NCI-H1436 treated with DMSO at 0.1 percent for 48 hours (cell line): ENCODE measurements at places on chromosomes 1 and 21.

GRCh38 chr1:81869307-81869706 is 68.6 kb downstream of the ADGRL2 start:
- DNase-seq: no peak

- no peak for DNase-seq
These were observed 7.6 kb downstream of the LAPTM5 start for GRCh38 chr1:30749691-30750583.

- DNase-seq: no peak
These were observed 146.0 kb upstream of the KIAA0040 start for GRCh38 chr1:175338387-175339135.

GRCh38 chr1:162677607-162678371 is 45.5 kb downstream of the DDR2 start:
- DNase-seq: no peak

GRCh38 chr1:83897516-83897915 is 101.4 kb downstream of the TTLL7 start:
- DNase-seq: no peak

GRCh38 chr1:209364716-209365115 is 218.8 kb upstream of the CAMK1G start:
- no peak for DNase-seq

- no peak for DNase-seq
These were observed 46.8 kb upstream of the BARHL2 start for GRCh38 chr1:90763930-90764329.

DNA sequence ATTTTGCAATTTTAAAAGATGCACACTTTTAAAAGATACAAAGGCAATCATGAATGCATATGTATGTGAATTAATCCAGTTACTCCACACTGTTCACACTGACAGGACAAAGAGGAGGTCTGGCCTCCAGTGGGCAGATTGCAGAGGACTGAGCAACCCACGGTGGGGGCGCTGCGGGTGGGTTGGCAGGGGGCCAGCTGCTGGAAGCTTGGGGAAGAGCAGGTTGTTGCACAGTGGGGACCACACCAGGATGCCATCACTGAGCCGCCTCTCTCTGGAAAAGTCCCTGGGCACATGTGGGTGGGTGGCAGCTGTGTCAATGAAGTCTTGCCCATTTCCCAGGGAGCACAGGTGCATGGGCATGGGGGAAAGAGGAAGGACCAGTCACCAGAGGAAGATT is 12.7 kb upstream of the PADI4 start:
- no peak for DNase-seq

DNA sequence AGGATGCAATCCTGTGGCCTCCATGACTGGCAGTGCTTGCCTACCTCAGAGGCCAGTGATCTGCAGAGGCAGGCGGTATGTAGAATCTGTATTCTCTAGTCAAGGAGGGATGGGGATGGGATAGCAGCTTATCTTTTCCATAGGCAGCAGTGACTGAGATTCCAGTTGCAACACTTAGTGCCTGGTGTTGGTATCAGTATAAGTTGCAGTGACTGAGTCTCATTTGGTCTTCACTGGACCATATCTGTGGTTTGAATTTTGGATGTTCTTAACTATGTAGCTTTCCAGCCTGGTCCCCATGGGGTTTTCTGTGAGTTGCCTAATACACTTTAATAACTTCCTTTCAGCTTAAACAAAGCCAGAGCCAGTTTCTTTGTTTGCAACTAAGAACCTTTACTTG is 16.5 kb downstream of the DYRK1A start:
- no peak for DNase-seq

DNA sequence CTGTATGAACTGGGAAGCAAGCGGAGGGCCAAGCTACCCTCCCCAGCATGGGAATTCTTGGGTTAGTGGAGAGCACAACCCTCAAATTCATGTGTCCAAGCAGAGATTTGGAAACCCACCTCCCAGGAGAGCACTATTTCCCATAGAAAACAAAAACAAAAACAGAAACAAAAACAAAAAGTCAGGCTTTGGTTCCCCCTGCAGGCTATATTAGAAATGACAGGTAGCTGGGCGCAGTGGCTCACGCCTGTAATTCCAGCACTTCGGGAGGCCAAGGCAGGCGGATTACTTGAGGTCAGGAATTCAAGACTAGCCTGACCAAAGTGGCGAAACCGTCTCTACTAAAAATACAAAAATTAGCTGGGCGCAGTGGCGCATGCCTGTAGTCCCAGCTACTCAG is 10.8 kb downstream of the MINDY1 start:
- no peak for DNase-seq

DNA sequence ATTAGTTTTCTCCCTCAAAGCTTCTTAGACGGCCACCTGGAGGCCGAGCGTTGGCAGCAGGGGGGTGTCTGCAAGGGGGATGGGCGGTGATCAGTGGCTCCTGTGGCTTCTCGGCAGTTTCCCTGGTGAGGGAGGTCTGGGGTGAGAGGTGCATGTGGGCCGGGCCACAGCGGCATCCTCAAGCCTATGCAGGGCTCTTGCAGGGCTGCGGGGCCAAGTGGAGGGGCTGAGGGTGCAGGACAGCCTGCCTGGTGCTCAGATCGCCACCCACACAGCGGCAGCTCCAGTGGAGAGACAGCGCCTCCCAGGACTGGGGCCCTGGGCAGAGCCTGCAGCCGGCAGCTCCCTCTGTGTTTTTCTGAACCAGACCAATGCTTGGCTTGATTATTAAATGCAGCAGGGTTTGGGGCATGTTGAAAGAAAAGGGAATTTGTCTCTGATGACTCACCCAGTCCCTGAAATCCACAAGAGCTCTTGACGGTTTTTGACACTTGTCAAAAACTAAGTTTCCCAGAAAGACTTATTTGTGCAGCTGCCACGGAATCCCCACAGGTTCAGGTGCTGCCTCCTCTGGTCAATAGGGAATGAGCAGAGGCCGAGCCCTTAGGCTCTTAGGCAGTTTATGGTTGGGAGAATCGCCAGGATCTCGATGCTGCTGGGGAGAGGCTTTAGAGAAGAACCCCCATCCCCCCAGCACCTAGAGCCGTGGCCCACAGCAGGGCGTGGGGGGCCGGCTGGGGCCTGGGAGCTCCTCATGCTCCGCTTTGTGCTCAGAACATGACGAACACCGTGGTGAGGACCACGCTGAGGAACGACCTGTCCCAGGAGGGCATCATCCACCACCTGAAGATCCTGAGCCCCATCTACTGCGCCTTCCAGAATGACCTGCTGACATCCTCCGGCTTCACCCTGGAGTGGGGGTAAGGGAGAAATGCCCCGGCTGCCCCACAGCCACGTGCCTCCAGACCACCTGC is 54.7 kb downstream of the UMODL1 start:
- no peak for DNase-seq

GRCh38 chr1:54413295-54413694 is 7.1 kb upstream of the SSBP3 start:
- DNase-seq: no peak

GRCh38 chr1:245751116-245751515 is 596.3 kb downstream of the KIF26B start:
- no peak for DNase-seq

DNA sequence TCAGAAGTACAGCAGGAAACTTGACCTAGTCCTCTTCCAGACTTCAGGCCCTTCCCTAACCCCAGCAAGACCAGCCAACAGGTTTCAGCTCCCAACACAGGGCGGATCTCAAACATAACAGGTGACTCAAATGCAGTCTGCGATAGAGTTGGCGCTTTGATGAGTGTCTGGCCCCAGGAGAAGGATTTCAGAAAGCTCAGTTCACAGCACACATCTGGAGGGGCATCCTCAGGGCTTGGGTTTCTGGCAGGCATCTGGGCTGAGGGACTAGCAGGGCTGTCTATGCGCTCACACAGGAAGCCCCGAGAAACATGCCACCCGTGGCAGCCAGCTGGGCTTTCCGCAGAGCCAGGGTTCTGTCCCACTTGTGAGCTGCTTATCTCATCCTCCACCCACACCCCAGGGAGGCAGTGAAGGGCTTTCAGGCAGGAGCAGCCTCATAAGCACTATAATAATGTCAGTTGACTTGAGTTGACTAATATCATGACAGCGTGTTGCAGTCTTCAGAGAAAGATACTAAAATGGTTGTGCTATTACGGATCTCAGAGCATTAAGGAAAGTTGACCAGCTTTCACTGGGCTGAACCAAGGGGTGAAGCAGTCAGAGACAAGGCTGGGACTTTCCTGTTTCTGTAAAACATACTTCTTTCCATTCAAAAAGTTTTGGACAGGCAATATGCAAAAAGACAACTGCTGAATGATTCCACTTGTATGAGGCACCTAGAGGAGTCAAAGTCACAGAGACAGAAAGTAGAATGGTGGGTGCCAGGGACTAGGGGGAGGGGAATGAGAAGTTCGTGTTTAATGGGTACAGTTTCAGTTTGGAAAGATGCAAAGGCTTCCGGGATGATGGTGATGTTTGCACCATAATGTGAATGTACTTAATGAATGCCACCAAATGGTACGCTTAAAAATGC is 233.0 kb upstream of the IRF2BP2 start:
- no peak for DNase-seq

DNA sequence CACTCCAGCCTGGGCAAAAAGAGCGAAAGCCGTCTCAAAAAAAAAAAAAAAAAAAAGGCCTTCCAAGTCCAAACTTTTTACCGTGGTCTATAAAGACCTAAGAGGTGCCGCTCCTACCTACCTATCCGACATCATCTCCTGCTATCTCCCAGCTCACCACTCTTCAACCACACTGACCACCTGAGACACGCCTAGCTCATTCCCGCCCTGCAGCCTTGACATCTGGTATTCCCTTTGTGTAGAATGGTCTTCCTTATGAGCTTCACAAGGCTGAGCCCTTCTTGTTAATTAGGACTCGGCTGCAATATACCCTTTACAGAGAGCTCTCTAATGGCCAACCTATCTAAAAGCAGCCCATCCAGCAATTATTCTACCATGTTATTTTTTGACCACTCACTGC is 680 bp downstream of the MAGOH start:
- no peak for DNase-seq

- DNase-seq: no peak
These were observed 35.2 kb upstream of the EDN2 start for GRCh38 chr1:41519667-41520066.

DNA sequence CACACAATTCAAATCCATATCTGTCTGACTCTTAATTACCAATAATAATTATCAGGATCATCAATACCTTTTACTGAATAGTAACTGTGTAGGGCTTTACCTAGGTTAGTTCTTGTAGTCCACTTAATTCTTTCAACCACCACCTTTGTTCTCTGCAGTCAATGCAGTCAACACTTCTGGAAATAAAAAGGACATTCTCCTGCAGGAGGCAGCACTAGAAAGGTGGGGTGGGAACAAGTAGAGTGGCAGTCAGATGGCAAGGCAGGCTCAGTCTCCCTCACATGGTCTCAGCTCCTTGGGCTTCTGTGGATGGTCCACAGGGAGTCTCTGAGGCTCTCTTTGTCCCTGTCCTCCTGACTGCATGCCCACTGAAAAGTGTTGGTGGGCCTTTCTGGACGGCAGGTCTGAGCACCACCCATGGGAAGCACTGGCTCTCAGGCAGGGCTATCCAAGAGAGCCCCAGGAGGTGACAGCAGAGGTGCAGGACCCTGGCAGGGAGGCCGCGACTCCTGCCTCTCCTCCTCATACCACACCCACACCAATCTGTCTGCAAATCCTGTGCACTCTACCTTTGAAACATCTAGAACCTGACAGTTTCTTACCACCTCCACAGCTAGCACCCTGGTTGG is 237.3 kb downstream of the FOXD2 start:
- DNase-seq: no peak

GRCh38 chr1:84339503-84339902 is 38.0 kb downstream of the SAMD13 start:
- no peak for DNase-seq

- DNase-seq: no peak
These were observed 251.8 kb upstream of the ST6GALNAC5 start for GRCh38 chr1:76615253-76616035.

DNA sequence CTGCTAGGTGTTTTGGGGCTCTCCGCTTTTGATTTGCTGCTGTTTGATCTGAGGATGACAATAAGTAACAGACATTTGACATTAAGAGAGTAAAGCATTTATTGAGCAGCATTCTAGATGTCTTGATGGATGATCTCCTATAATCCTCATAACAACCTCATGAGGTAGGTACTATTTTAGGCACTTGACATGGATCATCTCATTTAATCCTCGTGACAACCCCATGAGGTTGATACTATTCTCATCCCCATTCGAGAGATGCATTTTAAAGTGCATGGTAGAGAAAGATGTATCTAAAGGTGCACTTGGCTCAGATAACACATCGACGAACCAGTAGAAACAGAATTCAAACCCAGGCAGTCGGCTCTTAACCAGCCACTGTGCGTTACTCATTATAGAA is 26.6 kb downstream of the TCEA3 start:
- DNase-seq: no peak

DNA sequence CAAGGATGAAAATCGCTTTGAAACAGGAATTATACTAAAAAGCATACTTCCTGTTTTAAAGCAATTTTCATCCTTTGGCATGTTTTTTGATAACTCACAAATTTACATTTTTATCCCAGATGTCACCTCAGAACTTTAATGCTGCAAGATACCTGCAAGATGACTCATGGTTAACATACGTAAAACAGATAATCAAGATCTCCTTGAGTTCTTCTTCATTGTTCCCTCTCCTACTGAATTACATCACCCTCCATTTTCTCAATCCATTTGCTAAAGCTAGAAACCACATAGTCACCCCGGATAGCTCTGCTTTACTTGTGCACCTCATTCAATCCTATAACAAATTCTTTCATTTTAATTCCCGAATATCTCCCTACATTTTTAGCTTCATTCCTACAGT is 1114.2 kb downstream of the PLA2G4A start:
- no peak for DNase-seq

- DNase-seq: no peak
These were observed 24.8 kb upstream of the TCEA3 start for GRCh38 chr1:23449306-23449705.

GRCh38 chr1:208270651-208271141 is 26.5 kb upstream of the PLXNA2 start:
- no peak for DNase-seq

GRCh38 chr1:41305576-41306363 is 55.5 kb upstream of the FOXO6 start:
- no peak for DNase-seq

DNA sequence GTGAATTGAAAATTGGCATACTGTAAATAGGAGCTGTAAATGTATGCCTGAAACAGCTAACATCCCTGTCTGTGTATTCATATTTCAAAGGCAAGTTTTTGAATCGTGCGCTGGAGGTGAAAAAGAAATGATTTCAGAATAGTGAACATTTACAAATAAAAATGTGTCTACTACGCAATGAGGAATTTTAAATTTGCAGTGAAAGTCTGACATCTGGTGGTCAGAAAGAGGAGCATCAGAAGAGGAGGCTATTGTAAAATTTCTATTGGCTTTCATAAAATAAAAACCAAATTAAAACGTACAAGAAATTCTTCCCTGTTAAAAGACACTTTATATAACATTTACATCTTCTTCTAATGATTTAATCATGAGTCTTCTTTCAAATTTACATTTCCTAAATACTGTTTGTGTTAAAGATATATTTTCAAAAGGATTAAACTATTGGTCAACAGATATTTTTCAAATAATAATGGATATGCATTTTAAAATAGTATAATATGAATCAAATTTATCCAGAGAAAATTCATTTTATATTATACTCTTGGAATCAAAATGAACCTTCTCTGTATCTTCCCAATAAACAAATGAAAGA is 113.7 kb upstream of the RRP15 start:
- DNase-seq: no peak

- no peak for DNase-seq
These were observed 90.6 kb downstream of the ATP6V1G3 start for GRCh38 chr1:198449727-198450433.

GRCh38 chr1:245580651-245581050 is 425.9 kb downstream of the KIF26B start:
- DNase-seq: no peak
